ENCODE measurements at places on chromosomes 2 and 18.

DNA sequence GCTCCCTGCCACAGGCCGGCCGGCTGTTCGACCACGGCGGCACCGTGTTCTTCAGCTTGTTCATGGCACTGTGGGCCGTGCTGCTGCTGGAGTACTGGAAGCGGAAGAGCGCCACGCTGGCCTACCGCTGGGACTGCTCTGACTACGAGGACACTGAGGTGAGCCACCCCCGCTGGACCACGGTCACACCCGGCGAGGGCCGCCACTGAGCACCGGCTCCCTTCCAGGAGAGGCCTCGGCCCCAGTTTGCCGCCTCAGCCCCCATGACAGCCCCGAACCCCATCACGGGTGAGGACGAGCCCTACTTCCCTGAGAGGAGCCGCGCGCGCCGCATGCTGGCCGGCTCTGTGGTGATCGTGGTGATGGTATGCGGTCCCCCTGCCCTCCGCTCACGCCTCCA lies 20.8 kb downstream of the ANO7 start:
- DNase-seq = no peak

DNA sequence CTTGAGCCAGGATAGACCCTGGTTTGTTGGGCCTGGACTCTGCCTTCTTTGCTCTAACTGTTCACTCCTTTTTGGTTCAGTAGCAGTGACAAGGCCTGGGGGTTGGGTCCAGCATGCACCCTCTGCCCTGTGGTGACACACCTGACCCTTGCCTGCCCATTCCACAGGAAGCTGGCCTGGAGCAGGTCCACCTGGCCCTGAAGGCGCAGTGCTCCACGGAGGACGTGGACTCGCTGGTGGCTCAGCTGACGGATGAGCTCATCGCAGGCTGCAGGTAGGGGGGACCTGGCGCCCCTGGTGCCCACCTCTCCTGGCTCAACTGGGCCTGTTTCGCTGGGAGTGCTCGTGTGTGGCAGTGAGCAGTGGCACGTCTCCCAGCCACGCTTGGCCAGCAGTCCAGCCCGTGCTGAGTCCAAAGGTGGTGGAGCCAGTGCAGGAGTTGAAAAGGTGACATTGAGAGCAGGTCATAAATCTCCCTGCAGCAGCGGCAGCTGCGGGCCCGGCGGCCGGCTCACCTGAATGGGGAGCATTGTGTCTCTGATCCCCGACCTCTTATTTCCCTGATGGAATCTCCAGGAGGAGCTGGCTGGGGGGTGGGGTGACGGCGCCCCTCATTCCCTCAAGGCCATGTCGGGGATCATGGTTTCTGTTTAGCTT lies 102.6 kb downstream of the DYSF start:
- no peak for DNase-seq

GRCh38 chr2:151051574-151052220 lies 210.0 kb downstream of the RBM43 start:
- no peak for DNase-seq

- DNase-seq = no peak
These were observed 10.8 kb downstream of the PROM2 start for GRCh38 chr2:95284886-95285541.

- peak; percentile 63 for DNase-seq
These were observed 57.1 kb downstream of the SLC16A14 start for GRCh38 chr2:230011617-230012016.

GRCh38 chr2:237749002-237749401 lies 49.6 kb upstream of the RBM44 start:
- DNase-seq = no peak

- no peak for DNase-seq
These were observed 271.1 kb downstream of the PRKCE start for GRCh38 chr2:45922577-45922988.

GRCh38 chr18:44840058-44840790 lies 159.5 kb downstream of the SETBP1 start:
- no peak for DNase-seq

Data from AG04449 (cell line).